ENCODE measurements at places on chromosomes 2 and 18.
A peak's percentile ranks its signal among the peaks of the same experiment; 100 is the strongest.

DNA sequence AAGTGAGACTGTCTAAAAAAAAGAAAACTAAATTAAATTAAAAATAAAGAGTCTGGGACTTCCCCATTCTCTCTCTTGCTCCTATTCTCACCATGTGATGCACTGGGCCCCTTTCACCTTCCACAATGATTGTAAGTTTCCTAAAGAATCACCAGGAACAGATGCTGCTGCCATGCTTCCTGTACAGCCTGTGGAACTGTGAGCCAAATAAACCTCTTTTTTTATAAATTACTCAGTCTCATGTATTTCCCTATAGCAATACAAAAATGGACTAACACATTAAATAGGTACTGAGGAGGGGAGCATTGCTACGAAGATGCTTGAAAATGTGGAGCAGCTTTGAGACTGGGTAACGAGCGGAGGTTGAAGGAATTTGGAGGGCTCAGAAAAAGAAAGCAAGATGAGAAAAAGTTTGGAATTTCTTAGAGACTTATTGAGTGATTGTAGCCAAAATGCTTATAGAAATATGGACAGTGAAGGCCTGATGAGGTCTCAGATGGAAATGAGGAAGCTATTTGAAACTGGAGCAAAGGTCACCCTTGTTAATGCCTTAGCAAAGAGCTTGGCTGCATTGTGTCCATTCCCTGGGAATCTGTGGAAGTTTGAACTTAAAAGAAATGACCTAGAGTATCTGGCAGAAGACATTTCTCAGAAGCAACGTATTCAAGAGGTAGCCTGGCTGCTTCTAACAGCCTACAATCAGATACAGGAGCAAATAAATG, 128.7 kb downstream of the EIPR1 start:
- no peak for DNase-seq

- no peak for DNase-seq
Measured at GRCh38 chr2:108929807-108930425, 59.1 kb downstream of the EDAR start.

DNA sequence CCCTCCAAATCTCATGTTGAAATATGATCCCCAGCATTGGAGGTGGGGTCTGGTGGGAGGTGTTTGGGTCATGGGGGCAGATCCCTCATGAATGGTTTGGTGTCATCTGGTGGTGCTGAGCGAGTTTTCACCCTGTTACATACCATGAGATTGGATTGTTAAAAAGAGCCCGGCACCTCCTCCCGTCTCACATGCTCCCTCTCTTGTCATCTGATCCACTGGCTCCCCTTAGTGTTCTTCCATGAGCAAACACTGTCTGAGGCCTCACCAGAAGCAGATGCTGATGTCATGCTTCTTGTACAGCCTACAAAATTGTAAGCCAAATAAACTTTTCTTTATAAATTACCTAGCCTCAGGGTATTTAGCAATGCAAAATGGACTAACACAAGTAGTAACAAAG, 405.0 kb upstream of the SLC39A10 start:
- no peak for DNase-seq

DNA sequence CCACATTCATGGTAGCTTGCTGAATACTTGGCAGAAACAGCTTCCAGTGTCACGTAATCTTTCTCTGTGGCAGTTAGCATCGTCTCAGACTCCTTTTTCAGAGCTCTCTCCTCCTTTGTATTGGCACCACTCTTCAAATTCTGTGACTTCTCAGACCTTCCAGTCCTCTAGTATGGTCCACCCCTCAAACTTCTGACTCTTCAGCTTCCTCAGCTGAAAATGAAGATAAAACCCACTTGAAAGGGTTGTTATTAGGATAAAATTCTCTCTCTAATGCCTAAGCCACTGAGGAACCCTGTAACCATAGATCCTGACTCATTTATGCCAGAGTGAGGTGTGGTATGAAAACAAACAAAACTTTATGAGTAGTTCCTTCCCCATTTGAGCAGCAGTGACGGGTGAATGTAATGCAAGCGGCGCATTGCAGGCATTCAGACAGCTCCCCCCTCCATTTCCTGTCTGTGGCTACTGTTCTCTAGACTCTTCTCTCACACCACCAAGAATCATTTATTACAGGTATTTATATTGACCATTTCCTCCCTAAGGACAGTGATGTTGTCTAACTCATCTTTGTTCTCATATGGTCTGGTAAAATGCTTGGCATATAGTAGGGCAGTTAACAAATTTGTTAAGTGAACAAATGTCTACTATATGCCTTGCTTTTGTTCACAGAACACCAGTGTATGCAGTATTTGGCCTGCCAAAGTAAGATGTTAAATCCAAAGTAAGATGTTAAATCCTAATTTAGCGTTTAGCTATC, 35.3 kb downstream of the GALNT1 start:
- DNase-seq, result peak; percentile 95

GRCh38 chr2:9332136-9332852, 91.0 kb downstream of the ITGB1BP1 start:
- no peak for DNase-seq

DNA sequence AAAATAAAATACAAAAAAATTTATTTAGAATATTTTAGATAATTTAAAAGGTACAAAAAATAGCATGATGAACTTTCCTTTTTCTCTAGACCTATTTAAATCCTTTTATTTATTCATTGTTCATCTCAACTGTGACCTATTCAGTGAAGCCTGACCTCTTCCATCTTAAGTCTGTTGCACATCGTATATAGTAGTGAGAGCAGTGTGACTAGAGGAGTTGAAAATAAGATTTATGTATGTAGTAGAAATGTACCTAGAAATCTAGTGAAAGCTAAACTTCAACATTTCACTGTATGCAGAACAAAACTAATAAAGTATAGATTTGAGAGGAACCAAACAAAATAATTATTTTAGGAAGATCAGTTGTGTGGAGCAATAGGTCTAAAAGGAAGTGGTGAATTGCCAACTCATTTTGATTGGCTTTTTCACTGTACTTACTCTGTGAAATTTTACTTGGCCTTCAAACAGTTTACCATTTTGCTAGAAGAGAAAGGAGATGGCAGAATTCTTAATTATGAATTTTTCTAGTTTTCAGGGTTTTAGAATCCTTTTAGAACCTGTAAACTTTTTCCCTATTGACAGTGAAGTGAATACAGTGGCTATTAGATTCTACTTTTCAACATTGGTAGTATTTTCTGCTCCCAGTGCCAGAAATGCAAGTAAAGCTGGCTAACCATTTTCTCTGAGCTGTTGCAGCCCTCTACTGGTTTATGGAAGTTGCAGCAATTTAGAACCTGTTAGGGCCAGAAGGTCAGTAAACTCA, 11.0 kb downstream of the ANKRD12 start:
- peak; percentile 81 for DNase-seq

DNA sequence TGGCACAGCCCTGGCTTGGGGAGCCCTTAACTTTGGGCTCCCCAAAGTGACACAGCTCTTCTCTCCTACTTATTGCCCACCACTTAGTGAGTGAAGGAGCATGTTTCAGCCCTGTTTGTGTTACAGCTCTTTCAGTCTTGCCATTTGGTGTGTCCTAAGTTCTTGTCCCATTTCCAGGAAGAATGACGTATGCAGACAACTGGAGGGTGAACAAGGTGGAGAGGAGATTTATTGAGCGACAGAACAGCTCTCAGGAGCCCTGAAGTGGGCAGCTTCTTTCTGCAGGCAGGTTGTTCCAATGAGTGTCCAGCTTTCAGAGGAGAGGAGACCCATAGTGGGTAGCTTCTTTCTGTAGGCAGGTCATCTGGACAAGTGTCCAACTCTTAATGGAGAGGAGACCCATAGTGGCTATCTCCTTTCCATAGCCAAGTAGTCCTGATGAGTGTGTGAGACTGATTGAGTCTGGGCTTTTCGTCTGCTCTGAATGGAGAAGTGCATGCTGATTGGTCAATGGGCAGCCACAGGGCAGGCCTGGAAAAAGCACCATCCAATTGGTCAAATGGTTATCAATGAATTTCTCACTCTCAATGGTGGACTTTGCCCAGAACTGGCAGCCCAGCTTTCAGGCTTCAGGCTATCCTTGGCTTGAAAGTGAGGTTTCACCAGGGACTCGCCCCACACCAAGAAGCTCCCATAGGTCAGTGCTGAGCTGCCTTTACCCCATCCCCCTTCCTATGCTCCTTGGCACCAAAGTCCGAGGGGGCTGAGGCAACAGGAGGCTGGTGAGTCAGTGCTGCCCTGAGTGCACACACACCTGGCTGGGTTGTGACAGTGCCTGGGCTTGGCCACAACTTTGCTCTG, 688.2 kb downstream of the NYAP2 start:
- no peak for DNase-seq

DNA sequence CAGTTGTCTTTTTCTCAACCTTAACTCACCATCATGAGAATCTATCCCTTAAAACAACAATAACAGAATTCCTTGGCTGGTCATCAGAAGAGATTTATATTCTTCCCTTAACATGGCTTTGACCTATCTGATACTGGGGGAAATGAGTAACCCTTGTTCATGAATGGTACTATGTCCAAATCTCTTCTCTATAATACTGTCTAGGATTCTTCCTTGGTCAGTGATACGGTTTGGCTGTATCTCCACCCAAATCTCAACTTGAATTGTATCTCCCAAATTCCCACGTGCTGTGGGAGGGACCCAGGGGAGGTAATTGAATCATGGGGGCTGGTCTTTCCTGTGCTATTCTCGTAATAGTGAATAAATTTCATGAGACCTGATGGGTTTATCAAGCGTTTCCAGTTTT, 282.0 kb upstream of the SIX2 start:
- DNase-seq, result peak; percentile 66

DNA sequence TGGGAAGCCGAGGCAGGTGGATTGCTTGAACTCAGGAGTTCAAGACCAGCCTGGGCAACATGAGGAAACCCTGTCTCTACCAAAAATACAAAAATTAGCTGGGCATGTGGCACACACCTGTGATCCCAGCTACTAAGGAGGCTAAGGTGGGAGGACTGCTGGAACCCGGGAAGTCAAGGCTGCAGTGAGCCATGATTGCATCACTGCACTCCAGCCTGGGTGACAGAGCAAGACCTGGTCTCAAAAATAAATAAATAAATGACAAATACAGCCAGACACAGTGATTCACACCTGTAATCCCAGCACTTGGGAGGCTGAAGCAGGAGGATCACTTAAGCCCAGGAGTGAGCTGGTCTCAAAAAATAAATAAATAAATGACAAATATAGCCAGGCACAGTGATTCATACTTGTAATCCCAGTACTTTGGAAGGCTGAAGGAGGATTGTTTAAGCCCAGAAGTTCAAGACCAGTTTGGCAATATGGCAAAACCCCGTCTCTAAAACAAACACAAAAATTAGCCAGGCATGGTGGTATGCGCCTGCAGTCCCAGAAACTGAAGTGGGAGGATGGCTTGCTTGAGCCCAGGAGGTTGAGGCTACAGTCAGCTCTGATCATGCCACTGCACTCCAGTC, 6.2 kb downstream of the KANSL3 start:
- DNase-seq, result peak; percentile 82

DNA sequence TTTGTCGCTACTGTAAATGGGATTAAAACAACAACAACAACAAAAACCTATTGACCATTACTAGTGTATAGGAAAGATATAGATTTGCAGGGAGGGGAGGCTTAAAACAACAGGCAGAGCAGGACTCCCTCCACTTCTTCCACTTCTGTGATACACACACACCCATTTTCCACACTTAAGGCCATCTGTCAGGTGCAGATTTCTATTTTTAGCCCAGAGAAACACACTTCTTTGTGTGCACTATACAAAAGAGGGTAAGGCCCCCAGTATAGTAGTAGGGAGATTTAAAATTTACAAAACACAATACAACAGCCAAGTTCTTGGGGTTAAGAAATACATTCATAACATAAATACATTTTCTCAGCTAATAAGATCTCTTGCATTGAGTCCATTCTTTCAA, 22.4 kb downstream of the PTPN2 start:
- no peak for DNase-seq

DNA sequence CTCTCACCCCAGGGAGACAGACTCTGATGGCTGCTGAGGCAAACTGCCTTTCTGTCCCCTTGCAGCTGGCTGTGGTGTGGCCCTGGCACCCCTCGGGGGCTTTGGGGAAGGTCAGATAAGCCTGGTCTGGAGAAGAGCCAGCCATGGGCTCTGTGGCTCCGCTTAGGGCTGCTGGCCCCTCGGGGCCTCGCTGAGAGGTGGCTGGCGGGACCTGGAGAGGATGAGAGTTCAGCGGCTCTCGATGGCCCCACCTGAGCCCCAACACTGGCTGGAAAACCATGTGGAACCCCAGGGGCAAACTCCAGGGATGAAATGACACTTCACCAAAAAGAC, 56.1 kb upstream of the ASAP2 start:
- DNase-seq, result no peak

DNA sequence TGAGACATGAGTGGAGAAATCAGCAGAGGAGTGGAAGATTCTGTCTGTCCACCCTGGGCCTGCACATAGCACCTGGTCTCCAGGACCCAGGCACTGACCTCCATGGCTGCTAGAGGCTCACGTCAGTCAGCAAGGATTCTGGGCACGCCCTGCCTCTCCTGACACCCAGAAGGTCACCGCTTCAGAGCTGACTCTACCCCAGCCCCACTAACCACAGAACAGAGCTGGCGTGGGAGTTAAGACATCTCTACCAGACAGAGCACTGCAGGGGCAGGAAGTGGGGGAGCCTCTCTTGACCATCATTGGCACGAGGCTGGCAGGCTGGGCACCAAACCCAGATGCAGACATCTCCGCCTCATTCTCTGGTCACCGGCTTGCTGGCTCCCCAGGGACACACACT, 3.0 kb downstream of the ADCY3 start:
- peak; percentile 45 for DNase-seq

All from iris pigment epithelial cell (primary cell).